ENCODE measurements at places on chromosomes 3 and 15.

DNA sequence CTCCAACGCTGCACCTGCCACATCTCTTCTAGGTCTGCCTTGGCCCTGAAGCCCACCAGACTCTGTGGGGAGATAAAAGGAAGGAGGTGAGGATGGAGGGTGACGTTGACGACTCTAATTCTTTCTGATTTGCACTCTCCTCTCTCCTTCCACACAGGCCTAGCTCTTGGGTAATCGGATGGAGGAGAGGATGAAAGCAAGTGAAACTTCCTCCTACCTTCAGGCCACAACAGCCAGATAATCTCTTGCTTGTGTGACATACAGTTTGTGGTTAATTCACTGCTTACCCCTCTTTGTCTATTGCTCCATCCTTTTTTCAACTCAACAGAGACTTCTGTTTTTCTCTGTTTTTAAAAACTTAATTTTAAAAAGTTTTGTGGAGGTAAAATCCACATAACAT is 208.1 kb downstream of the SV2B start:
- no peak for DNase-seq

- no peak for DNase-seq
Measured at GRCh38 chr15:44726136-44726535, 10.2 kb upstream of the TRIM69 start.

DNA sequence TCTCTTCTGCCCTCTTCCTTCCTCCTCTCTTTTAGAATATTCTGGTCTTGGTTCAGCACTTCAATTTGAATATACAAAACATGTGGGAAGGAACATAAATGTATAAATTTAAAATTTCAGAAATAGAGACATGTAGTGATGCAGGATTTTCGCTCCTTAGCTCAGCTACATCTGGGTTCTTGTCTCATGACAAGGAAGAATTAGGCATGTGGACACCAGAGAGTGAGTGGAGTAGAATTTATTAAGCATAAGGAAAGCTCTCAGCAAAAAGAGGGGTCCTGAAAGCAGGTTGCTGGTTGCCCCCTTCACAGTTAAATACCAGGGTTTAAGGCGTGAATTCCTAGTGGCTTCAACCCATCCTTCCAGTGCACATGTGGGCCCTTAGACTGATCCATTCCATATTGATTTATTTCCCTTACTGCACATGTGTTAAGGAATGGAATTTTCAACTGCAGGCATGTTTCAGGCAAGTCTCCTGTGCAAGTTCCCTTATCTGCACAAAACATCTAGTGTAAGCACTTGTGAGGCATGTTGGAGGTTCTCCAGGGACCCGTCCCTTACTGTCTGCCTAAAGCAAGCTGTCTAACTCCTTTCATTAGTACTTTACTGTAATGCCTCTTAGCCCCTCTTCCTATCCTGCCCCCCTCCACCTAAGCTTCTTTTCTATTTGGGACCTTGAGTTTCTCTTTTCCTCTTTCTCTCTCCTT is 133.2 kb upstream of the STRIT1 start:
- no peak for DNase-seq

DNA sequence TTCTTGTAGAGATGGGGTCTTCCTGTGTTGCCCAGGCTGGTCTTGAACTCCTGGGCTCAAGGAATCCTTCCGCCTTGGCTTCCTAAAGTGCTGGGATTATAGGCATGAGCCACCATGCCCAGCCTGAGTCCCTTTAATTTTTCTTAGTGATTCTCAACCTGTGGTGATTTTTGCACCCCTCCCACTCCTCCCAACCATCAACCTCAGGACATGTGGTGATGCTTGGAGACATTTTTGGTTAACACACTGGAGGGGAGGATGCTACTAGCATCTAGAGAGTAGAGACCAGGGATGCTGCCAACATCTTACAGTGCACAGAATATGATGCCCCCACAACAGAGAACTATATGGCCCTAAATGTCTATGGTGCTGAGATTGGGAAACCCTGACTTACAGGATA is 83.0 kb upstream of the LMOD3 start:
- no peak for DNase-seq

DNA sequence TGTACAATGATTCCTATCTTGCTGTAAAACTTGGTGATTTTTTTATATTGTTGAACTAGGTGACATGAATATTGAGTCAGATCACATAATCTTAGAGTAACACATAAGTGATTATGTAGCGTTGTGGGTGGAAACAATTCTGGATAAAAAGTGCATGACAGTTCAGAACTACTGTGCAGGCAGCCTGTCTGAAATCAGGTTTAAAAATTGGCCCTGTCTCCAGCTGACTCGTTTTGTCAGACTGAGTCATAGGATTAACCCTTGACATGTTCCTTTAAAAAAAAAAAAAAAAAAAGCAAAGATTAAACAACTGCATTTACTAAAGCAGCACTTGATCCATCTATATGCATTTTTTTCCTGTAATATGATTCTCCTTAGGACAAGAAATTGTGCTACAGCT is 160.0 kb upstream of the CGNL1 start:
- DNase-seq = peak; percentile 72

GRCh38 chr3:129793942-129794310 is 99.6 kb downstream of the TMCC1 start:
- no peak for DNase-seq

- DNase-seq = no peak
Measured at GRCh38 chr3:32424581-32425250, 33.1 kb downstream of the CMTM7 start.

GRCh38 chr3:165837058-165837525 is at the start of gene BCHE:
TSS of gene BCHE (minus strand) at chr3:165837423. CDS start at chr3:165831033, 6,390 bp downstream.
- DNase-seq = peak; percentile 77

DNA sequence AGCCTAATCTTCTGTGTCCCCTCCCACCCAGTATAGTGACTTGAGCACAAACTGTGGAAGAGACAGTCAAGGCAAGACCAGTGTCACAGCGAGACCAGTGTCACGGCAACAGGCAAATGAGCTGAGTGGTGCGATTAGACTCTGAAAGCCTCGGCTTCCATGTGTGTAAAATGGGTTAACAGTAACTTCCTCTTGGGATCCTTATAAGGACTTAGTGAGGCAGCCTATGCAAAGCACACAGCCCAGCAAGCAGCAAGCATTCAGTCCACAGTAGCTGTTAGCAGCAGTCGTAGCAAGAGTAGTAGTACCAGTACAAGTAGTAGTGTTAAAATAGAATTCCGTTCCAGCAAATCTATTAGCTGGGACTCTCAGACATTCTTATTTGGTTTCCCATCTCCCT is 334.1 kb downstream of the GABRB3 start:
- DNase-seq = no peak

GRCh38 chr3:11653298-11654055 is 9.8 kb upstream of the VGLL4 start:
- no peak for DNase-seq

GRCh38 chr3:99522147-99522546 is 116.2 kb upstream of the COL8A1 start:
- DNase-seq = no peak

DNA sequence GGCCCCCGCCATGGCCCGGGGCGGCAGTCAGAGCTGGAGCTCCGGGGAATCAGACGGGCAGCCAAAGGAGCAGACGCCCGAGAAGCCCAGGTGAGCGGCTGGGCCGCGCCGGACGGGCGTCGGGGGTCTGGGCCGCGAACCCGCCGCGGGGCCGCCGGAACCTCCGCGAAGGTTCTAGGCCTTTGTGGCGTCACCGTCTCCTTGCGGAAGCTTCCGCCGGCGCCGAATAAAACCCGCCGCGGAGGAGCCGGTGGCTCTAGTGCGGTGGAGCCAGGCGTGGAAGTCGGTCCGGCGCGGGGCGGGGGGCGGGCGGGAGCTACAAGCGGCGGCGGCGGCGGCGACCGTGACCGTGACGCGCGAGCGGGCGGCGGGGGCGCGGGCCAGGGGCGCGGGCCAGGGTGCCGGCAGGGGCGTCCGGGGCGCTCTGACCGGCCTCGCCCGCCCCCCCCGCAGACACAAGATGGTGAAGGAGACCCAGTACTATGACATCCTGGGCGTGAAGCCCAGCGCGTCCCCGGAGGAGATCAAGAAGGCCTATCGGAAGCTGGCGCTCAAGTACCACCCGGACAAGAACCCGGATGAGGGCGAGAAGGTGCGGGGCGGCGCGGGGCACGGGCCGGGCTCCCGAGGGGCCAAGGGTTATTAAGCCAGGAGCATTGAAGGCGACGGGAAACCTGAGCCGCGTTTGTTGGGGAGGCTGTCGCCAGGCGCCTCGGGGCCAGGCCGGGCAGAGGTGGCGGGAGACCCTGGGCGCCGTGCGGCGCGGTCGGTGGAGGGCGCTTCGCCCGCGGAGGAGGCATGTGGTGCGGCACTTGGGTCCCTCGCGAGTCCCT is at the start of gene DNAJA4:
Gene DNAJA4 (plus strand): TSS at position 259 of the 833 bp plus-strand sequence. CDS start 202 bp downstream, at position 461.
- DNase-seq = no peak

GRCh38 chr3:48157202-48157840 is 30.9 kb downstream of the CDC25A start:
- no peak for DNase-seq

DNA sequence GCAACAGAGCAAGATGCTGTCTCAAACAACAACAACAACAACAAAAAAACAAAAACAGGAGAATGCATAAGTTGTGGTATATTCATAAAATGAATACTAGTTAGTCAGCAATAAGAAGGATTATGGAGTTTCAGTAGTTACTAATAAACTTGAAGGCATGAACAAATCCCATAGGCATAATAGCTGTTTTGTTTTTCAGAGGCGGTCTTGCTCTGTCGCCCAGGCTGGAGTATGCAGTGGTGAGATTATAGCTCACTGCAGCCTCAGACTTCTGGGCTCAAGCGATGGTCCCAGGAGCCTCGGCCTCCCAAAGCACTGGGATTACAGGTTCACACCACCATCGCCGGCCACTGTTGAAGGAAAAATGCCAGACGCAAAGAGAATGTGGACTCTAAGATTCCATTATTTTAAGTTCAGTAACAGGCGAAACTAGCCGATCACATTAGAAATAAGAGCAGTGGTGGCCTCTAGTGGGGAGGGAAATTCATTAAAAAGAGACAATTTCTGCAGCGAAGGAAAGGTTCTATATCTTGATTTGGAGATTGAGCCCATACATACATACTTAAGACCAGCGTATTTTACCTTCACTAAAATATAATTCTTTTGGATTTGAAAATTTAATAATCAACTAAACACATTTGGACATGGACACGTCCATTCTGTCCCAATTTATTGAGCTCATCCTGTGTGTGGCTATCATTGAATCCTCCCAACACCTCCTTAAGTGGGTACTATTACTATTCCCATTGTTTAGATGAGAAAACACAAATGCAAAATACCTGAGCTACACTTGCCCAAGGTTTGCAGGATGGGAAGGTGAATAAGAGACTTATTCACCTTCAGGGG is 27.4 kb upstream of the HDAC11 start:
- peak; percentile 45 for DNase-seq

- no peak for DNase-seq
Measured at GRCh38 chr3:40624189-40624769, 99.5 kb downstream of the ZNF621 start.

DNA sequence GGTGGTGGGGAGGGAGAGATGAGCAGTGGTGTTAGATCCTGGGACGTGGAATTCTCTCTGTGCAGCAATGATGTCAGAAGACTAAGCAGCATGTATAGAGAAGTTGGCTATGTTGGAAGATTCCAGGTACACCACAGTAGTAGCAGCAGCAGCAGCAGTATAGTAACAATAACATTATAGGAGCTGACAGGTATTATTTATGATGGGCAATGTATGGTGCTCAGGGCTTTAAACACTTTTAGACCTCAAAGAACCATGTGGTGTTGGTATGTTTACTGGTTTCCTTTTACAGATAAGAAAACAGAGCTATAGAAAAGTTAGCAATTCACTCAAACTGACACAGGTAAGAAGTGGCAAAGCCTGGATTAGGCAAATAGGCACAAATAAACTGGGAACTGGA is 103.9 kb downstream of the CCNL1 start:
- DNase-seq = no peak

- peak; percentile 58 for DNase-seq
Measured at GRCh38 chr3:171373711-171374110, 86.5 kb downstream of the TNIK start.

DNA sequence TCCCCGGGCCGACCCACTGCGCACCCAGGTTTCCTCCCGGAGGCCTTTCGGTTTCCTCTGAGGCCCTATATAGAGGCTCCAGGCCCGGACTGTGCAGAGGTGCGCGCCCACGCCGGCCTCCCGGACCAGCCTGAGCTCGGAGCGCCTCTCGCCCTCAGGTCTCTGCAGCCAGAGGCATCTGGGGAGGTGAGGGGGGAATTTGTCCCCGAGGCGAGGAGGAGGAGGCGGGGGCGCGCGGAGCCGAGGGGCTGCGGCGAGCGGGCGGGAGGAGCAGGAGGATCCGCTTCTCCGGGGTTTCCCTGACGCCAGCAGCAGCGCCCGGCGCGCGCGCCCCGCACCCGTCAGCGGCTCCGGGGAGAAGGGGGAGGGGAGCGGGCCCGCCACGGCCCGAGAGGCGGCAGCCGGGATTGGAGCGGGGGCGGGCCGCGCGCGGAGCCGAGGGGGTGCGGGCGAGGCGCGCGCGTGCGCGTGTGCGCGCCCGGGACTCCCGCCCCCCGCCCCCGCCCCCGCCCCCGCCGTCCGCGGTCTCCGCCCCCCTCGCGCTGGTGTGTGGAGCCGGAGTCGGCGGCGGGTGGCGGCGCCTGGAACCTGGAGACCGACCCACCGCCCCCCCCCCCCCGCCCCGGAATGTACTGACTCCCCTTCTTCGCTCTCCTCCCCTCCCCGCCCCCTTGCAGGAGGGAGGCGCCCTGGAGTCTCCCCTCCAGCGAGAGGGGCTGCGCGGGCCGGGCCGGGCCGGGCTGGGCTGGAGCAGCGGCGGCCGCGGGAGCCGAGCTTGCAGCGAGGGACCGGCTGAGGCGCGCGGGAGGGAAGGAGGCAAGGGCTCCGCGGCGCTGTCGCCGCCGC is at the start of gene NEO1:
Gene NEO1 (plus strand): TSS at position 657 of the 846 bp plus-strand sequence. CDS start 213 bp downstream, outside the sequence.
- peak; percentile 94 for DNase-seq

- DNase-seq = no peak
Measured at GRCh38 chr3:97421565-97421964, 343.0 kb upstream of the ARL6 start.

DNA sequence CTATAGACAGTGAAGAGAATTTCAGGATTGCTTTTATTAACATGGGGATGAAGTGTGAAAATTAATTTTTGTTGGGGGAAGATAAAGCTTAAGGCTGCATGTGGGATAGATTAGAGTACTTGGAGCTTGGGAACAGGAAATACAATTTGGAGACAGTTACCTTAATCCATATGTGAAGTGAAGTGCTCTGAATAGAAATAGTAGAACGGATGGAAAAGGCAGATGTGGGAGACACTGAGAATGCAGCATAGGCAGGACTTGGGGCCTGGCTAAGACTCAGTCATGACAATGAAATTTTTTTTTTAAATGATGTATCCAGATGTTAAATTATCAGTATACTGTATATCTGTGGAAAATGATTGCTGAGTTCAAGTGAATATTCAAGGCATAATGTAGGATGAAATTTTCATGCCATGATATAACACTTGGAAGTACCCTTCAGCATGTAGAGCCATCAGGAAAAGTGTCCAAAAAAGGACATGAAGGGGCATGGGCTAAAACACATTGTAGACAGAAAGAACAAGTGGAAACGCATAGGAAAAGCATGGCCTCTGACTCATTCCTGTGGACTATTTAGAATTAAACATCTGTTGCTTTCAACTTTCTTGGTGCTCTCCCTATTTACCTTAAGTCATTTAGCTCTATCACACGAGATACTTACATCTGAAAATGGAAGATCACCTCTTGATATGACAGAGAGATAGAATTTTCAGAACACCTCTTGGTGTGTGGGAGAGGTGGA is 134.8 kb downstream of the RBMS3 start:
- DNase-seq = no peak

GRCh38 chr3:150255413-150255812 is 152.7 kb upstream of the TSC22D2 start:
- DNase-seq = no peak
